ENCODE measurements at places on chromosomes 16 and 17.
A peak's percentile ranks its signal among the peaks of the same experiment; 100 is the strongest.

- no peak for DNase-seq
These were observed 16.6 kb upstream of the C16orf95 start for GRCh38 chr16:87333581-87334331.

DNA sequence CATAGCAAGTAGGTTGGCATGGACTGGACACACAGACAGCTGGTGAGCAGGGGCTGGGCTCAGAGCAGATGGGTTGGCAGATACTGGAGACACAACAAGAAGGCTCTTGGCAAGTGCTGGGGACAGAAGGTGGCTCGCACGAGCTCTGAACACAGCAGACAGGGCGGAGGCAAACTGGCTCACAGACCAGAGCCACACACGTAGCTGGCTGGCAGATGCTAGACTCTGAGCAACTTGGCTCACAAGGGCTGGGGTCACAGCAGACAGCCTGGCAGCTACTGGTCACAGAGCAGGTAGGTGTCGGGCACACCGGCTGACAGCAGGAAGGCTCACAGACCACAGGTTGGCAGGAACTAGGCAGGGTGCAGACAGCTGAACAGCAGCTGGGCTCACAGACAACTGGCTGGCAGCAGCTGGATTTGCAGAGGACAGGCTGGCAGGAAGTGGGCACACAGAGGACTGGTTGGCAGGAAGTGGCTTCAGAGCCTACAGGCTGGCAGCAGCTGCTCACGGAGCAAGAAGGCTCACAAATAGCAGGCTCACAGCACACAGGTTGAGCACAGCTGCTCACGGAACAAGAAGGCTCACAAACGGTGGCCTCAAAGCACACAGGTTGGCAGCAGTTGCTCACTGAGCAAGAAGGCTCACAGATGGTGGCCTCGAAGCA, 725 bp downstream of the KRTAP16-1 start:
- peak; percentile 77 for DNase-seq

DNA sequence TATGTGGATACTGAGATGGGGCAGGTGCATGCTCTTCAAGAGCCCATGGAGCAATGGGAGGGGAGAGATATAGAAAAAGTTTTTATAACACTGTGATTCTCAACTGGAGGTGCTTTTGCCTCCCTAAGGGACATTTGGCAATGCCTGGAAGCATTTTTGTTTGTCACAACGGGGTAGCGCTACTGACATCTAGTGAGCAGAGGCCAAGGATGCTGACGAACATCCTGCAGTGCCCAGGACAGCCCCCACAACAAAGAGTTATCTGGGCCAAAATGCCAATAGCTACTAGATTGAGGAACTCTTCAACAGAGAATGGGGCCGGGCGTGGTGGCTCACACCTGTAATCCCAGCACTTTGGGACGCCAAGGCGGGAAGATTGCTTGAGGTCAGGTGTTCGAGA, 67.2 kb upstream of the CLEC3A start:
- no peak for DNase-seq

DNA sequence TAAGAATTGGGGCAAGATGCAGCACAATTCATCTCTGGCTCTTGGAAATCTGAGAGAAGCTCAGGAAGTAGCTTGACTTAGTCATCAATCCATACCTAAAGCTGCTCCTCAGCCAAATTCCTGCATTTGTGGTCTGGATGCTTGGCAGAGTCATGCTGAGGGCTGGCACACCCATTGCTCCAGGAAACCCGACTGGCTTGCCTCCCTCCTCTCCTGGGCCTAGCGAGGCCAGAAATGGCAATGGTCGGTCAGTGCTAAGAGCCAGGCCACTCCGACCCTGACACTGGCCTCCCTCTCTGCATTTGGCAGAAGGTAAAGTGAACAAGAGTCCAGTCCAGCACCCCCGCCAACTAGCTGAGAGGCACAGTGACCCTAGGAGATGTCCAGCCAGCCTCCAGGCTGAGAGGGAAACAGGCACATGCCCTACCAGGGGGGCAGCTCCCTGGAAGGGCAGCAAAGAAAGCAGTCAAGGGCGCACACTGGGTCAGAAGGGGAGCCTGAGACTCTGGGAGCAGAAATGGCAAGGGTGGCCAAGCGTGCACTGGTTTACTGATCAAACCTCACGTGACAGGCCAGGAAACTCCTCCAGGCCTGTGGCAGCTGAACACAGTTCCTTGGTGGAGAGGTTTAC, 10.0 kb downstream of the POLDIP2 start:
- DNase-seq, result no peak

DNA sequence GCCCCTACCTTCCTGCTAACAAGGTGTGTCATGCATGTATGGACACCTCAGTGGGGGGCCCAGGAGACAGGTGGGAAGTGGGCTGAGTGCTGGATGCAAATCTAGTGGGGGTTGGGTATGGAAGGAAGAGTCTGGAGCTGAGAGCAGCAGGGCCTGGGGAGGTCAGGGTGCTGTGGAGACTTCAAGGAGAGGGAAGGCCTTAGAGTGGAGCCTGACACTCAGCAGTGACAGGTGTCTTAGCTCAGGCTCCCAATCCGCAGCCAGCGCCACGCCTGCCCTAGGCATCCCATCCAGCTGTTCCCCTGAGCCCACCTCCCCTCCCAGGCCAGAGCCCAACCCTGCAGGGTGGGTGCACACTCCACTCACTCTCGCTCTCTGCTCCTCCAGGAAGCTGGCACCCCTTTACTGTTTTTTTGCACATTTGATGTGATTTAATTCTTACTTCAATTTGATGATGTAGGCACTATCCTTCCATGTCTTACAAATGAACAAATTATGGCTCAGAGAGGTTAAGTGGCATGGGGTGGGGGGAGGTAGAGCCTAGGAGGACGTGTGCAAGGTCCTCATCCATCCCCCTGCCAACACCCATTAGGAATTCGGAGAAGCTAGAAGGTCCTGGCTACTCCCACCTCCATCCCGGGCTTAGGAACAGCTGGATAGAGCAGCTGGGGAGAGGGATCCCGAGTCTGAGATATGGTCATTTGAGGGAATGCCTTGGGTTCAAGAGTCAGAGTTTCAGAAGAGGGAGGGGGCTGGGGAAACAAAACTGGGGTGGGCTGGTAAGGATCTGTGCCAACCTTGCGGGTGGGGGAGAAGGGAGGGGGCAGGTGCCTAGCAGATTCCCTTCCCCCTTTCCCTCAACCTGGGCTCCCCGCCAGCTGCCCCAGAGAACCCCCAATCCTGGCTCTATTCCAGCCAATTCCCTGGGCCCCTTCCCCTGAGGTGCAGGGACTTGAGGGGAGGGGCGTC, 2.1 kb downstream of the FAM171A2 start:
- no peak for DNase-seq

- no peak for DNase-seq
These were observed 37.2 kb upstream of the TBX2 start for GRCh38 chr17:61362396-61362795.

DNA sequence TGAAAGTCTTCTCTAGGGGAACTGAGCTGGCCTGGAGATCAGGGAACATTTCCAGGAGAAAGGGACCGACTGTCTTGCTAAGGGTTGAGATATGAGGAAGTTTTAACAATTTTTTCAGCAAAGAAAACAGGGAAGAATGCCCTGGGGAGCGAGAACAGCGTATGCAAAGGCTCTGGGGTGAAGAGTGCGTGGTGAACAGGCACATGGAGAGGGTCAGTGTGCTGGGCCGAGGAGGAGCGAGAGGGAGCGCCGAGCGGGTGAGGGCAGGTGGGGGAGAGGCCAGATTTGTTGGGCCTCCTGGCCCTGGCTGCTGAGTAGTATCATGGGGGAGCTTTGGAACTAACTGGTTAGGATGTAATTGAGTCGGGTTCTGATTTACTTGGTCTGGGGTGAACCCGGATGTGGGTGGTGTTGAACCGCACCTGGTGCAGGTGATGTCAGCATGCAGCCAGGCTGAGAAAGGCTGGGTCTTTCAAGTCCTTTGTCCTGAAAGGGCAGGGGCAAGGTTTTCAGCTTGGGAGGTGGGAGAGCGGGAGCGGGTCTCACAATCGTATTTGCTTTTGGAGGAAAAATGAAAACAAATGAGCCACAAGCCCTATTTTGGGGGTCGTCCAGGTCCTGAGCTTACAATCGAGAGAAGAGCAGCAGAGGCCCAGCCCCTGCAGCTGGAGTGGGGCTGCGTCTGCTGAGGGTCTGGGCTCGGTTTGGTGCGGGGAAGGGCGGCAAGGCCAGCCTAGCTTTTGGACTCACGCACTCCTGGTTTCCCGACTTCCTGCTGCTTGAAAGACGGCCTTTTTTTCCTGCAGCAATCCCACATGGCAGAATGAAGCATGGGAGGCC, 11.1 kb upstream of the WFDC1 start:
- DNase-seq, result no peak

GRCh38 chr16:60731329-60732050, 1304.7 kb downstream of the CDH8 start:
- no peak for DNase-seq

DNA sequence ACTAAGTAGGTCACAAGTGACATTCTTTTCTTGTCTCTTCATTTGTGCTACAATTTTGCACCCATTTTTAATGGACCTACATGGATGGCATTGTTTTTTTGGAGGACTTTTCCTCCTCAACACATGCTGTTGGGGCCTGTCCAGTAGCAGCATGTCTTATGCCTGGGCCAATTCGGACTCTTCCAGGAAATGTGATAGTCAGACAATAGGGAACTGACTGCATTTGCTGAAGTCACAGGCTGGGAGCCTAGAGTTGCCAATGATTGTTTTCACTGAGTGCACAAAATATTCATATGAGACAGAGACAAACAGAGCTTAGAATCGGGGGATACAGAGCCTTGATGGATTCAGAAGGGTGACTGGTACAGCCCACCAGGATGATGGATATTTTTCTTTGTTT, 867.3 kb upstream of the GOT2 start:
- DNase-seq, result no peak

DNA sequence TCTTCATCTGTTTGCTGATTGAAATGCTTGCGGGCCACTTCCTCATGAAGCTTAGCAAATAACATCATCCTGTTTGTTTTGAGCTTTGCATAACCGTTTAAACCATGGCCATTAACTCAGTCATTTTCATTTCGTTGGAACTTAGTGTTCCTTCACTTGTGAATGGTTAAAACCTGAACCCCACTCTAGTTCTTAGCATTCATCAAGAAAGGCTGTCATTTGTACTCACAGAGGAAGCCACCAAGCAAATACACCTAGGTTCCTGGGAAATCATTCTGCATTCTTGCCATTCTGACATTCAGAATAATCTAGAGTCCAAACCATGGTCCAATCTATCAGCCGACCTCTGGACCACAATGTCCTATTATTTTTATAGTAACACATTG, 8.4 kb upstream of the TAT start:
- no peak for DNase-seq

DNA sequence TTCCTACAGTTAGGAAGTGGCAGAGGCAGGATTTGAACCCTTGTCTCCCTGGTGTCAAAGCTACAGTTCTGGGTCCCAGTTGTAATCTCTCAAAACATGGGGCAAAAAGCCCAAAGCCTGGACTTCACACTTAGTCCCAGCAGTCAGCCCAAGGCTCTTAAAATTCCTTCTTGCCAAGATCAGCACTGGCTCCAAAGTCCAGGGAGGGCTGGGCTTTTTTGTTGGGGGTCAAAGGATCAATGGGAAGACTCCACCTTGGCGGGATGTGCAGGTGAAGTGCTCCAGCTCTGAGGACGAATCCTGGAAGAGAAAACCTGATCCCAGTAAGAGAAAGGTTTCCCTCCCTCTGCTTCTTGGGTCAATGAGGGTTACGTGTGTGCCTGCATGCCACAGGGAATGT, 195.5 kb downstream of the HAPSTR1 start:
- DNase-seq, result no peak

DNA sequence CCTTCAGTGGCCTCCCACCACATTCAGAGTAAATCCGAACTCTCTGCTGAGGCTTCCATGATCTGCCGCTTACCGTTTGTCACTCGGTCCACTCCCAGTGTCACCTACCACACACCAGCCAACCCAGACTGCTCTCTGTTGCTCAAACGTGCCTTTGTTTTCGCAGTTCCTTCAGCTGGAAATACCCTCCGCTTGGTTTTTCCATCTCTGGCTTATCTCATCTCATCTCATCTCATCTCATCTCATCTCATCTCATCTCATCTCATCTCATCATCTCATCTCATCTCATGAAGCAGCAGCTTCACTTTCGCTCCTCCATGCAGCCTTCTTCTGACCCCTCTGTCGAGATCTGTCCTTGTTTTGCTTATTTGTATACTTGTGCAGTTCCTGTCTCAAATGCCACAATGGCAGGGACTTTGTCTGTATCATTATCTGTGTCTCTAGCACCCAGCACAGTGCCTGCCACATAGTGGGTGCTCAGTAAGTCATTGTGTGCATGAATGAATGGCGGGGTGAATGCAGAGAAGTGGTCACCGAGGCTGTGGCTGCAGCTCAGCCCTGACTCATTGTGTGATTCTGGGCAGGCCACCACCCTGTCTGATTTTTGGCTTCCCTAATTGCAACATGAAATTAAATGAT, 3.8 kb upstream of the SNX20 start:
- DNase-seq, result no peak

- DNase-seq, result no peak
These were observed 35.1 kb upstream of the SREBF1 start for GRCh38 chr17:17871913-17872312.

DNA sequence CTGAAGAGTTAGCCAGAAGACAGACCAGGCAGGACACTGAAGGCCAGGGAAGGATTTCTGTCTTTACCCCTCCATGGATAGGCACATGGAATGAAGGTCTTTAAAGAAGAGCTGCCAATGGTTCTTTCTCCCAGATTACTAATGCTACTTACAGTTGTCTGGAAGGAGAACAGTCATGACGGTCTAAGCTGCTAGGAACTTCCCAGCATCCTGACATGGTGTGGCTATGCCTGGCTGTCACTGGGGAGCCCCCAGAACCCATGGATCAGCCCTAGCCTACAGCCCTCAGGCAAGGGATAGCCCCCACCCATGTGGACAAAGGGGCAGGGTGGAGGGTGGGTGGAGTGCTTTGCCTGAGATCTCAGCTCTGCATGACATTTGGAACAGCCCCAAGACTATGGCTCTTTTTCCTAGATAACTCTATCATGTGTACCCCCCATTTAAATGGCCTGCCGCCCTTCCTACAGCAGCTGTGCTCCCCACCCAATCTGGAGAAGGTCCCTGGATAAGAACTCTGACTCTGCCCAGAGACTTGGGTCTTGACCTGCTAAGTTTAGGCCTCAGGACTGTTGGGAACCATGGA, 9.2 kb upstream of the KAT7 start:
- no peak for DNase-seq

- DNase-seq, result no peak
These were observed 330.5 kb upstream of the TNRC6C start for GRCh38 chr17:77628035-77628434.
